Activated CD4-positive, alpha-beta T cell treated with anti-CD3 and anti-CD28 coated beads, Interleukin-2, amount 50 U/mL, for 48 hours (primary cell): ENCODE measurements at places on chromosomes 13 and 19.
A peak's percentile ranks its signal among the peaks of the same experiment; 100 is the strongest.

- no peak for DNase-seq
These were observed 1.4 kb downstream of the TULP2 start for GRCh38 chr19:48897181-48897580.

DNA sequence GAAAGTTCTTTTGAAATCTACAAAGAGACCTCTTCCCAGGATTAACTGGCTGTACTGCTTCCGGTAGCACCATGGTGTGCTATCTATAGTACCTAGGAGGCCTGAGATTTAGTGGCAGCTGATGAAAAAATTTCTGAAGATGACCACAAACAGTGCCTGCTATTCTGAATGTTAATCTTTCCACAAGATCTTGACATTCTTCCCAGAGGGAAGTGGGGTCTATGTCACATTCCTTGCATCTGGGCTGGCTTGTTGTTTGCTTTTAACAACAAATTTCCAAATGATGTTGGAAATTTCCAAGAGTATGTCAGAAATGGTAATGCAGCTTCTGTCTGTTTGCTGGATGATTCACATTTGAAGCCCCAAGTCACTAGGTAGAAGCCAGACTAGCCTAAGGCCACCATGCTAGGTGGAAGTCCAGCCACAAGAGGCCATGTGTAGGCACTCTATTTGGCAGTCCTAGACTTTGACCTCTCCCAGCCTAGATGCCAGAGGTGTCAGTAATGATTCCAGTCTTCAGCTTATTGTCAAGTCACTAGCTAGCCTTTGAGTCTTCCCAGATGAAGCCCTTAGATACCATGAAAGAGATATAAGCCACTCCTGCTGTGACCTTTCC is 22.1 kb downstream of the SPART start:
- DNase-seq, result no peak

- peak; percentile 94 for DNase-seq
These were observed at the start of gene KBTBD7 for GRCh38 chr13:41193919-41194824. TSS of gene KBTBD7 (minus strand) at chr13:41194569. CDS start at chr13:41194257, 312 bp downstream.

DNA sequence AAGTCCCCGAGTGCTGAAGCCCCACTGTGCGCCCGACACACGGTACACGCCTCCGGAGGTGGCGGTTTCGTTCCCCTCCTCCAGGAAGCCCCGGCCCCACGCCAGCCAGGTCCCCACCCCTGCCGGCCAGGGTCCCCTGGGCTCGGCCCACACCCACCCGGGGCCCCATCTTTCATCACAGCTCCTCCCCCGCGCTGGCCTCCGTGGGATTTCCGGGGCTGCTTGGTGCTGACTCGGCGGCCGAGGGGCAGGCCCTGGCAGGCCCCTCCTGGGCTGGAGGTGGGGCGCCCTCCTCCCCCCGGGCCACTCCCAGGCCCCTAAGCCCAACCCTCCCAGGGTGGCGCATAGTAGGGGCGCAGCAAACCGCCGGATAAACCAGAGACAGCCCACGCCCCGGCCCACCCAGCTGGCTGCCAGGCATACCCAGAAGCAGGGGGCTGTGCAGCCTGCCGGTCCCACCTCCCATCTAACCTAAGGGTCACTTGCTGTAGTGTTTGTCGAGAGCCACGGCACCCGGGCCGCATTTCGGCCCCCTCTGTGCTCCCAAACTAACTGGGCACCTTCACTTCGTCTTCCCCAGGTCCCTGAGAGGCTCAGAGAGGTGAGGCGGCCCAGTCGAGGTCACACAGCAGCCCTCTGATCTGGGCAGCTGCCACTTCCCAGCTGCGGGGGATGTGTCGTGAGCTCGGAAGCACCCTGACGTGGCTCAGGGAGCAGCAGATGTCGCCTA is 6.6 kb downstream of the ZBTB7A start:
- peak; percentile 67 for DNase-seq

DNA sequence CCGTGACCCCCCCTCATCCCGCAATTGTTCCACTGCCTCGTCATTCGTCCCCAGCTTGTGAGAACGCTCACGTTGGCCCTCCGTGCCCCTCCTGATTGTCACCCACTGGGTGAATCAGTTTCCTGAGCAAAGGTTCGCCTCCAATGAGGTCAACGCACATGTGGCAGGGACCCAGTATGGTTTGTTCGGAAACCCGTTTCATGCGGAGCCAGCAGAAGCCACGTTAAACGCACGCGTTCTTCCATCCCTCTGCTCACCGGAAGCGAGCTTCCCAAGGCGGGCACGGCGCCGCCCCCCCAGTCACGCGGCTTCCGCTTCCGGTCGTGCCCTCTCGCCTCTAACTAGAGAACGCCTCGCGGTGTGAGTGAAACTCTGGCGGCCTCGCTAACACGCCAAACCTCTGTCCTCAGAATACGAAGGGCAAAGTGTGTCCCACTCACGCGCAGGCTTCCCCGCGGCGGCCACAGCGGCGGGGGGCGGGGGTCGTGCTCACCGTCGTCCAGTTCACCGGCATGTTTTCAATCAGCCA is 18.0 kb upstream of the CFAP97D2 start:
- no peak for DNase-seq

- no peak for DNase-seq
These were observed 59.8 kb upstream of the MED4 start for GRCh38 chr13:48154671-48155070.

- DNase-seq, result no peak
These were observed 11.8 kb downstream of the CCDC97 start for GRCh38 chr19:41321600-41322270.

DNA sequence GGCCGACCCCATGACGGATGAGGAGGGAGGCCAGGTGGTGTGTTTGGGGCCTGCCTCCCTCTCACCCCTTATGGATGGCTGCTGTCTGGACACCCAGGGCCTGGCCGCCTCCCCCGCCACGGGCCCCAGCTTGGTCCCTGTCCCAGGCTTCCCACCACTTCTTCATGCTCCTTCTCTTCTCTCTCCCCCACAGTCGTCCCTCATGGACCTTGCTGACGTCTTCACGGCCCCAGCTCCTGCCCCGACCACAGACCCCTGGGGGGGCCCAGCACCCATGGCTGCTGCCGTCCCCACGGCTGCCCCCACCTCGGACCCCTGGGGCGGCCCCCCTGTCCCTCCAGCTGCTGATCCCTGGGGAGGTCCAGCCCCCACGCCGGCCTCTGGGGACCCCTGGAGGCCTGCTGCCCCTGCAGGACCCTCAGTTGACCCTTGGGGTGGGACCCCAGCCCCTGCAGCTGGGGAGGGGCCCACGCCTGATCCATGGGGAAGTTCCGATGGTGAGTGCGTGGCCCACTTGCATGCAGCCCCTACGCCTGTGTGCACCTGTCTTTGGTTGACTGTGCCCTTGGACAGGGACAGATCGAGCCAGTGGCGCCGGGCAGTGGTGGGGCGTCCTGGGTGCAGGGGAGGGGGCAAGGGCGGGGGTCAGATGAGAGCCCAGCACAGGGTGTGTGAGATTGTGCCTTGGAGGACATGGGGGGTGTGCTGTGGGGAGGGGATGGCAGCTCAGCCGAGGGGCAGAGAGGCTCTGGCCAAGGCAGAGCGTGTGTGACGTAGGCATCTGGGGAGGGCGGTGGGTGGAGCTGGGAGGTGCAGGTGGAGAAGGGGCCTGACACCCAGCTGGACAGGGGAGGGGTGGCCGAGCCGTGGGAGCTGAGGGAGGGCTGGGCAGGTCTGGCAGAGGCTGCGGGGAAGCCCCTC is 16.8 kb downstream of the EPN1 start:
- no peak for DNase-seq

GRCh38 chr13:67877031-67877430 is 646.9 kb upstream of the PCDH9 start:
- no peak for DNase-seq

- DNase-seq, result no peak
These were observed 20.3 kb downstream of the LNX2 start for GRCh38 chr13:27599845-27600553.

- DNase-seq, result no peak
These were observed 323.3 kb downstream of the NALCN start for GRCh38 chr13:101092985-101093384.

DNA sequence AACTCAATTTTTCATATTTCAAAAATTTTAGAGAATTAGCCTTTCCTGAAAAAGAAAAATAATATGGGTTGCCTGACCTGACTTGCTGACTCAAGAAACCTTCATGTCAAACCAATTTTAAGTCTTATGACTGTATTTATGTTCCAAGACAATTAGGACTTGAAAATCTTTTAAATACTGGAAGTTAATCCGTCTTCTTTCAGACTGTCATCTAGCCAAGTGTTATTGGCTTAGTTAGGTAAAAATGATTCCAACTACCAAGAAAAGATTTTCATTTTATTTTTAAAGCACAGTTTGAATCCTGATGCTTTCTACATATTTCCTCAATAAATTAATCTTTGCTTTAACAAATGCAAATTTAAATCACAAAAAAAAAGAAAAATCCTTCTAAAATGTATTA is 337.6 kb downstream of the SLITRK6 start:
- DNase-seq, result no peak
